ENCODE measurements at places on chromosomes 1 and 21. TPM values are rescaled to one million over a fixed set of nuclear protein-coding genes. Genes with fewer than 3 reads are reported as not detected.

Gene FCRL3
- total RNA-seq, result not detected

DNA sequence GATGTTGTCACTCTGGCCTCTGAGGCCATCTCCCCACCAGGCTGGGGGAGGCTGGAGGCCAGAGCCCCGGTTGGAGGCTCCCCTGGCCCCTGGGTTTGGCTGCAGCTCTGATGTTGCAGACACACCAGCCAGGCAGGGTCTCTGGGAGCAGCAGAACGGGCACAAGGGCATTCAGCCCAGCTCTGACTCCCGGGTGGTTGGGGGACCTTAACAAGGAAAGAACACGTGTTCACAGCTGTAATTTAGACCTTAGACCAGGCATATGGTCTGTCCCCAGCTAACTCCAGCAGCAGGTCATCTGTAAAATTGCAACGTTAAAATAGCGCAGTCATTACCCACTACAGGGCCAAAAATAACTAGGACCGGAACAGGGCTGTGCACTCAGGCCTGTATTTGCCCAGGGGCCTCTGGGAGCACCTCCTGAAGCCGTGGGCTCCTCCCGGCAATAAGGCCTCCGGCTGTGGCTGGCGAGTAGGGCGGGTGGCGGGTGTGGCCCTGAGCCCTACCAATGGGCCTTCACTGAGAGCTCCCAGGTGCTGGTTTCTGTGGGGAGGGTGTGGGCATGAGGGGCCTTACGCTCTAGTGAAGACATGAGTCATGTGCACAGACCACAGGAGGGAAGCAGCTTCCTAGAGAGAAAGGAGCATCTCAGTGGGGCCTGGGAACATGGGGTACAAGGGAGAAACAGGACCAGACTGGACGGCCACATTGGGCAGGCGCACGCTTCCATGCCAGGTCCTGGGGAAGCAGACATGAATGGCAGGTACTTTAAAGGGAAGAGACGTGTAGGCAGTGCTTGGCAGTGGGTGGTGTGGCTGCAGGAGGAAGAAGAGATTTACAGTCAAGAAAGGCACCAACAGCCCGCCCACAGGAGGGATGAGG is 6.1 kb downstream of the LDLRAP1 start:
- peaks cover 16% of the 10 kb centered on the region for H3K4me1 ChIP-seq
- H3K36me3 ChIP-seq, result peaks cover under 1% of the 10 kb centered on the region
- DNase-seq, result peak; percentile 80
- H3K27me3 ChIP-seq, result no peaks in the 10 kb centered on the region
- H3K4me3 ChIP-seq, result peak overlapping the region; percentile 23
- peak overlapping the region; percentile 86 for H3K27ac ChIP-seq

GRCh38 chr1:8022395-8023286 is 3.5 kb downstream of the ERRFI1 start:
- no peak for DNase-seq
- H3K36me3 ChIP-seq, result no peaks in the 10 kb centered on the region
- H3K27me3 ChIP-seq, result no peaks in the 10 kb centered on the region
- peak overlapping the region; percentile 98 for H3K27ac ChIP-seq
- no peaks in the 10 kb centered on the region for H3K4me1 ChIP-seq

DNA sequence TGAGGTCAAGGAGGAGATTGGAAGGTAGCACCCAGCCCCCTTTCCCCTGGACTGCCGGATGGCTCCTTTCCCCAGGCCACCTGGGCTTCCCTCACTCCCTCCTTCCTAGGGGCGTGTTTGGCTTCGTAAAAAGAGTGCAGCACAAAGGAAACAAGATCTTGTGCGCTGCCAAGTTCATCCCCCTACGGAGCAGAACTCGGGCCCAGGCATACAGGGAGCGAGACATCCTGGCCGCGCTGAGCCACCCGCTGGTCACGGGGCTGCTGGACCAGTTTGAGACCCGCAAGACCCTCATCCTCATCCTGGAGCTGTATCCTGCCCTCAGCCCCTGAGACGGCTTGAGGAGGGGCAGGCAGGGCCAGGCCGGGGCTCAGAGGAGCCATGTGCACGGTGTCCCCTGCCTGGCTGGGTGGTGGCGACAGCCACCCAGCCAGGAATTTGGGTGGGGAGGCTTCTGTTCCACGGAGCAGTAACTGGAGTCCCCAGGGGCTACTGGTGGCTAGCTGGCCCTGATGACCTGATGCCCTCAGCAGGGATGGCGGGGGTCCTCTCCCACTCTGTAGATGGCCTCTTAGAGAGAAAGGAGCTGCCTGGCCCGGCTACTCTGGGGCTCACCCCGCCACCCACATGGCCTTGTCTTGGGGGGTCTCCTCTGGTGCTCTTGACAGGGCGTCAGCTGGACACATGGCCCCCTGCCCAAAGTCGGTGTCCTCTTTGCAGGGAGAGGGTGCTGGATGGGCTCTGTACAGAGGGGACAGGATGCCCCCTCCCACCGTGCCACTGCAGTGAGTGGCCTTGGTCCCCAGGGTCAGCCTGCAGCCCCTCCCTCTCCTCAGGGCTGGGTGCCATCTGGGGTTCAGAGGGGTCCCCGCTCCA is 39.5 kb downstream of the TRIM11 start:
- H3K27ac ChIP-seq, result no peak overlapping the region
- no peaks in the 10 kb centered on the region for H3K27me3 ChIP-seq
- H3K36me3 ChIP-seq, result no peaks in the 10 kb centered on the region
- no peak overlapping the region for H3K4me3 ChIP-seq
- no peaks in the 10 kb centered on the region for H3K4me1 ChIP-seq
- no peak for DNase-seq

DNA sequence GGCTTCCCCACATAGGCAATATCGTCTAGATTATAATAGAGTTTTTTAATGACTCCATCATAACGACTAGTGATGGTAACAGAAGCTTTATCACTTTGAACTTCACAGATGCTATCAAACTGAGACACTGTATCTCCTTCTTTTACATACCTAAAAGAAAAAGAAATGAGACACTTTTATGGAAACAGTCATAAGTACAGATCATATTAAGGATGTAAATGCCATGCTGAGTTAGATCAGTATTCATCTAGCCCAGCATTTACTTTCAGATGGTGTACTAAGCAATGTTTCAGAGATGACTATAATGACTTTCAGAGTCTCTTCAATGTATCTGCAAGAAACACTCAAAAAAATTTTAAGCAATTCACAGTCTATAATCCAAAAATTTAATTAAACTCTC is 18.9 kb downstream of the DBT start:
- no peak for DNase-seq
- no peaks in the 10 kb centered on the region for H3K27me3 ChIP-seq
- H3K4me1 ChIP-seq, result no peaks in the 10 kb centered on the region
- peaks cover 14% of the 10 kb centered on the region for H3K36me3 ChIP-seq
- no peak overlapping the region for H3K27ac ChIP-seq

Gene OR2T33
- total RNA-seq, result not detected

Gene FCGR3A
- total RNA-seq, result 8.8 TPM
